ENCODE measurements at places on chromosomes 7 and 10. TPM values are rescaled to one million over a fixed set of nuclear protein-coding genes. Genes with fewer than 3 reads are reported as not detected.

ZNF25 gene
- total RNA-seq, result 17.2 TPM

ARMH3 gene
- total RNA-seq, result 24.2 TPM

PTPRE gene
- total RNA-seq, result 15.5 TPM

EMX2 gene
- 21.4 TPM for total RNA-seq

RPEL1 gene
- not detected for total RNA-seq

EFCAB10 gene
- total RNA-seq, result not detected

FAM13C gene
- total RNA-seq, result 31.9 TPM

SVIL gene
- total RNA-seq, result 199 TPM

PSD gene
- total RNA-seq, result 24.5 TPM

- no peaks in the 10 kb centered on the region for H3K36me3 ChIP-seq
- no peak overlapping the region for H3K4me3 ChIP-seq
- no peak overlapping the region for H3K27ac ChIP-seq
- peaks cover 2% of the 10 kb centered on the region for H3K4me1 ChIP-seq
These were observed 66.6 kb downstream of the LYZL1 start for GRCh38 chr10:29355411-29355991.

- no peaks in the 10 kb centered on the region for H3K27me3 ChIP-seq
- no peak for DNase-seq
- H3K4me1 ChIP-seq, result no peaks in the 10 kb centered on the region
- H3K27ac ChIP-seq, result no peak overlapping the region
- no peaks in the 10 kb centered on the region for H3K36me3 ChIP-seq
These were observed 25.7 kb downstream of the GPR22 start for GRCh38 chr7:107495516-107495915.

DNA sequence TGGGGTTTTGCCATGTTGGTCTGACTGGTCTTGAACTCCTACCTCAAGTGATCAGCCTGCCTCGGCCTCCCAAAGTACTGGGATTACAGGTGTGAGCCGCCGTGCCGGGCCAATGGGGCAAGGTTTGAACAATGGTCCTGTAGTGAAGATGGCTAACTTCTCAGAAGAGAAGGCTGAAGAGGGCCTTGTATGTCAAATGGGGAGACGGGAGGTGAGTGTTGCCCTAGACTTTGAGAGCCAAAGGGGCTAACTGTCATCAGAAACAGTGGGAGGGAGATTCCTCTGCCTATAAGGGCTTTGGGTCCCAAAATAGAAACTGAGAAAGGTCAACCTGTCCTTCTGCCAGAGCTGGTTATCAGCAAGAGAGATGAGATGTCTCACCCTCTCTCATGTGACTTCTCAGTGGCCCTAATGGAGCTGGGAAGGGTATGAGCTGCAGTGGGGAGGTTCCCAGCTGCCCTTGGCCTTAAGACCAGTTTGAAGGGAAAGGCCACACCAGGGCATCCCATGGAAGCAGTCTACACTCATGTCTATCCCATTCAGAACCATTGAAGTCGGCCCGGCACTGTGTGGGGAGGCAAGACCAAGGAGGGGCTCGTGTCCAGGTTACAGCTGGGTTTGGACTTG is 1.3 kb upstream of the SAMD8 start:
- no peak for DNase-seq
- H3K27ac ChIP-seq, result no peak overlapping the region
- no peaks in the 10 kb centered on the region for H3K36me3 ChIP-seq
- H3K4me3 ChIP-seq, result no peak overlapping the region
- H3K27me3 ChIP-seq, result no peaks in the 10 kb centered on the region
- H3K4me1 ChIP-seq, result peaks cover 4% of the 10 kb centered on the region

GRCh38 chr7:150406567-150407421 is 27.7 kb downstream of the ZNF775 start:
- DNase-seq, result no peak
- peak overlapping the region; percentile 62 for H3K4me3 ChIP-seq
- peak overlapping the region; percentile 90 for H3K27ac ChIP-seq

DNA sequence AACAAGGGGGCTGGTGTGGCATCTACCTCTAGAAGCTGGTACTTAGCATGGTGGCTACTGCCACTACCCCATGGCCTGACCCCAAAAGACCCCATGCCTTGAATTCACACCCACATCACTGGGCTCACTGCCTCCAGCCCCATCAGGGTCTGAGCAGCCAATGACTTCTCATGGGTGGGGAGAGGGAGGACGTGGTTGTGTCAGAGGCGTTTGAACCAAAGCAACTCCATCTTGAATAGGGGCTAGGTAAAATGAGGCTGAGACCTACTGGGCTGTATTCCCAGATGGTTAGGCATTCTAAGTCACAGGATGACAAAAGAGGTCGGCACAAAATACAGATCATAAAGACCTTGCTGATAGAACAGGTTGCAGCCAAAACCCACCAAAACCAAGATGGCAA is 15.2 kb downstream of the KCP start:
- H3K36me3 ChIP-seq, result no peaks in the 10 kb centered on the region
- no peak for DNase-seq
- no peak overlapping the region for H3K4me3 ChIP-seq
- no peaks in the 10 kb centered on the region for H3K27me3 ChIP-seq
- no peaks in the 10 kb centered on the region for H3K4me1 ChIP-seq
- H3K27ac ChIP-seq, result no peak overlapping the region

DNA sequence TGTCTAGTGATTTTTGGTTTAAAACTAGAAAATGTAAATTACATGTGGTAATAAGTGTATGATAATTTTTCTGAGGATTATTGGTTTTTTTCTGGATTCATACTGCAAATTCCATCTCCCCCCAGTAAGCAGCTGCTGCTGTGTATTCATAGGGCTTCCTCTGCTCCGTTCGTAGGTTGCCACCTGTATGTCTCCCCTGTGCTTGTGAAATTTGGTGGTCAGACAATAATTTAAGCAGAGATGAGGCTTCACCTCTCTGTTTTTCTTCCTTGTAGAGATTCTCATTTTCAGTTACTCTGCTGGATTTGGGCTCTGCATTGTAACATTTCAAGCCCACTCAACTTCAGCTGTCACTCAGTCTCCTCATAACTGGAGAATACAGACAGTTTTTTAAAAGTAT is 50.9 kb downstream of the FOXI2 start:
- no peak overlapping the region for H3K27ac ChIP-seq
- H3K4me1 ChIP-seq, result no peaks in the 10 kb centered on the region
- no peaks in the 10 kb centered on the region for H3K27me3 ChIP-seq
- no peaks in the 10 kb centered on the region for H3K36me3 ChIP-seq
- H3K4me3 ChIP-seq, result no peak overlapping the region

DNA sequence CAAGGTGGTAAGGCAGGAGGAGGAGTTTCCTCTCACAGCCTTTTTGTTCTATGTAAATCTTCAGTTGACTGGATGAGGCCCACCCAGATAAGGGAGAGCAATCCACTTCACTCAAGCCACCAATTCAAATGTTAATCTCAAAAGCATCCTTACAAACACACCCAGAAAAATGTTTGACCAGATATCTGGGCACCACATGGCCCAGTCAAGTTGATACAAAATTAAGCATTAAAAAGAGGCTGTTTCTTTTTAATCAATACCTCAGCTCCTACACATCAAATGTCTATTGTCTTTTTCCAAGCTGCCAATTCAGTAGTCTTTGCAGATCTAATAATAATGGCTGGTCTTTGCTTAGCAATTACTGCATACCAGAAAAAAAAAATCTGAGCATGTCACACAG is 18.0 kb upstream of the LYZL1 start:
- H3K27me3 ChIP-seq, result no peaks in the 10 kb centered on the region
- no peaks in the 10 kb centered on the region for H3K36me3 ChIP-seq
- no peaks in the 10 kb centered on the region for H3K4me1 ChIP-seq
- H3K4me3 ChIP-seq, result no peak overlapping the region
- H3K27ac ChIP-seq, result no peak overlapping the region

- H3K27me3 ChIP-seq, result no peaks in the 10 kb centered on the region
- H3K4me1 ChIP-seq, result no peaks in the 10 kb centered on the region
- H3K4me3 ChIP-seq, result no peak overlapping the region
- no peak overlapping the region for H3K27ac ChIP-seq
- no peak for DNase-seq
These were observed 188.4 kb downstream of the DGKI start for GRCh38 chr7:137658190-137658900.

DNA sequence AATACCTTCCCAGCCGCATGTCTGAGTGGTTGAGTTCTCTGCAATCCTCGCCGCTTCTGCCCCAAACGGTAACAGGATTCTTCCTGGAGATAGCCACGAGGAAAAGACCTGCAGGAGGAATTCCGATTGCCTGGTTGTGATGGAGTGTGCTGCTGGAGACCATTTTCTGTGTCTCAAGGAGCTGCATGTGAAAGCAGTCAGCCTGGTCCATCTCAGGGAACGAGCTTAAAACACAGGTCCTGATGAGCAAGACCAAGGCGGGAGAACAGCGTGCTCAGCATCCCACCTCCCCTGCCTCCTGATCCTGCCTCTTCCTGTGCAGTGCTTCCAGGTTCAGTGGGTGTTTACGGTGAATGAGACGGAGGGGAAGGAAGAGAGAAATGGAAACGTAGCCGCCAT is 26.5 kb downstream of the VIPR2 start:
- no peaks in the 10 kb centered on the region for H3K36me3 ChIP-seq
- H3K27me3 ChIP-seq, result no peaks in the 10 kb centered on the region
- DNase-seq, result no peak
- no peak overlapping the region for H3K27ac ChIP-seq
- H3K4me3 ChIP-seq, result no peak overlapping the region

DNA sequence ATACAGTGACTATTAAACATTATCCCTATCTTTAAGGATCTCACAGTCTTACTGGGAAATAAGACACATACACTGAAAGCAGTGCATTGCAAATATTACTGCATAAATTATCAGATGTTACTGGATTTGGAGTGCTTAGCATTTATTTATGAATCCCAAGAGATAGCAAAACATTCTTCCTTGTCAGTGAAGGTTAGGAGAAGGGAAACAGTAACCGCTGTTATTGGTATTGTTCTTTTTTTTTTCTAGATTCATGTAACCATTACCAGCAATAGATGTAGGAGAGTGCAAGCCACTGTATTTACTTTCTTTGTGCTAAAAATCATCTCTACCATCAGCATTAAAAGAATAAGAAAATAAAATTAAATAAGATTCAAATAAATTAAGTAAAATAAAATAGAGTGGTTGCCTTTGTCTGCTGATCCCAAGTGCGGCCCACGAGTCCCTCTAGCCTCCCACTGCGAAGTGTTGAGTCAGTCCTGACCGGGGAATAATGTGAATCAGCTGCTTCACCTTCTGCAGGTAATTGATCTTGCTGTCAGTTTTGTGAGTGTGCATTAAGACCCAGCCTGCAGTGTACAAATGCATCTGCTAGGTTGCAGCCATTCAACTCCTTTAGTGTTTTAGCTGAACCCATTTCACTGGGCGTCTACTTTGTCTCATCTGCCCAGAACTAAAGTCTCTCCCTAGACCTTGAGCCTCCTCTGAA is 1344.9 kb downstream of the GATA3 start:
- no peak overlapping the region for H3K27ac ChIP-seq
- no peak overlapping the region for H3K4me3 ChIP-seq
- no peak for DNase-seq
- no peaks in the 10 kb centered on the region for H3K4me1 ChIP-seq
- H3K27me3 ChIP-seq, result no peaks in the 10 kb centered on the region

DNA sequence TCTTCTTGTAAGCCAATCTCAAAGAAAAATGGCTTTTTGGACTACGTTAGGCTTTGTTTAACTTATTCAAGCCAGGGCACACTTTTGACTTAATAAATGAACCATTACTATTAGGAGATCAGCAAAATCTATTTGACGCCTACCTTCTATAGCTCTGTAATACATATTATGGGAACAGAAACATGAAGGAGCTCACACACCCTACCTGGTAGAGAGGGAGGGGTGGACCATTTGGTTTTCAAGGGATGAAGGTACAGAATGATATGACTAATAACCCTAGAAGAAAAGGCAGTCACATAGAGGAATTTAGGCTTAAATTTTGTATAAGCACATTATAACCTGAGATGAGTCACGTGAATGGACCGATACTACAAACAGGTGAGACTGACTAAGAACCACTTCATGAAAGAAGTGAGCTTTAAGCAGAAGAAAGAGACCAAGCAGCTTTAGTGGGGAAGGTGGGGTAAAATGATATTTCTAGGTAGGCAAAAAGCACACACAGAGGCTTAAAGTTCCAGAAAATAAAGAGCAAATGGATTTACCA is 106.8 kb upstream of the CTTNBP2 start:
- H3K4me3 ChIP-seq, result no peak overlapping the region
- H3K27ac ChIP-seq, result no peak overlapping the region
- no peaks in the 10 kb centered on the region for H3K36me3 ChIP-seq
- no peaks in the 10 kb centered on the region for H3K4me1 ChIP-seq
- DNase-seq, result no peak

DNA sequence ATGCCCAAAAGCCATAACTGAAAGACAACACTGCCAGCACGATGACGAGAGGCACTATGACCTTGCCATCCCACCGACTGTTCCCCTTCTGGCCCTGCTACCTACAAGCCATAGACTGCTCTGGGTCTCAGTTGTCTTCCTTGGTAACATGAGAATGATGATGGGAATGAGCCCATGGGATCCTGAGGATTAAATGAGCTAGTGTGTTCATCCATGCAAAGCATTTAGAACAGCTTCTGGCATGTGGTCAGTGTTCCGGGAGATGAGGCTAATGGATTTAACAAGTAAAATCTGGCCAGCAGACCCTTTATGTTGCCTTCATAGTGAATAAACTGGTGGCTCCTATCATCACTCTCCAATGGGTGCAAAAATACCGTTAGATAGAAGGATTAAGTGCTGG is 62.4 kb upstream of the WDR11 start:
- no peak overlapping the region for H3K27ac ChIP-seq
- no peak overlapping the region for H3K4me3 ChIP-seq
- no peaks in the 10 kb centered on the region for H3K4me1 ChIP-seq
- H3K36me3 ChIP-seq, result no peaks in the 10 kb centered on the region
- DNase-seq, result no peak
- H3K27me3 ChIP-seq, result no peaks in the 10 kb centered on the region

DNA sequence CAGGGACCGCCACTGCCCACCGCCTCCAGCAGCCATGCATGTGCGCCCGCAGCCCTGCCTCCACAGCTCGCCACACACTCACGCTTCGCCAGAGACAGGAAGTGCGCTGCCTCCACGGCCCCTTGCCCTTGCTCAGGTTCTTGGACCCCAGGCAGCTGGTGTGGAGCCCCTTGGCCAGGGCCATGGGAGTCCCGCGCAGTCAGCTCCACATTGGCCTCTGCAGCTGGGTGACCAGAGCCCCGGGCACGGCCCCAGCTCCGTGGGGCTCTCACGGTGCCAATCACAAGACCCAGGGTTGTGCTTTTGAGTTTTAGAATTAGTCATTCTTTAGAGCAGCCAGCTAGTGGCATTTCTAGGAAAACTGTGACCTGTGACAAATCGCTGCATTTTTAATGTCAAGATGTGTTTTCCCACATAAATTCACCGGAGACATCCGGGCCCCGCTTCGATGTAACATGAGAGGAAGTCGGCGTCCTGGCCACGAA is 4.3 kb upstream of the UTF1 start:
- no peaks in the 10 kb centered on the region for H3K27me3 ChIP-seq
- no peak overlapping the region for H3K4me3 ChIP-seq
- no peaks in the 10 kb centered on the region for H3K36me3 ChIP-seq
- peaks cover 14% of the 10 kb centered on the region for H3K4me1 ChIP-seq
- peak overlapping the region; percentile 90 for H3K27ac ChIP-seq

All from ovary (tissue), 10 donors.